ENCODE measurements at places on chromosomes 12 and 14. TPM values are rescaled to one million over a fixed set of nuclear protein-coding genes. Genes with fewer than 3 reads are reported as not detected.

GRCh38 chr14:99530407-99531155, 49.4 kb downstream of the CCNK start:
- DNase-seq: no peak
- H3K4me1 ChIP-seq: peaks cover 6% of the 10 kb centered on the region
- no peaks in the 10 kb centered on the region for H3K36me3 ChIP-seq
- H3K4me3 ChIP-seq: no peak overlapping the region

DNA sequence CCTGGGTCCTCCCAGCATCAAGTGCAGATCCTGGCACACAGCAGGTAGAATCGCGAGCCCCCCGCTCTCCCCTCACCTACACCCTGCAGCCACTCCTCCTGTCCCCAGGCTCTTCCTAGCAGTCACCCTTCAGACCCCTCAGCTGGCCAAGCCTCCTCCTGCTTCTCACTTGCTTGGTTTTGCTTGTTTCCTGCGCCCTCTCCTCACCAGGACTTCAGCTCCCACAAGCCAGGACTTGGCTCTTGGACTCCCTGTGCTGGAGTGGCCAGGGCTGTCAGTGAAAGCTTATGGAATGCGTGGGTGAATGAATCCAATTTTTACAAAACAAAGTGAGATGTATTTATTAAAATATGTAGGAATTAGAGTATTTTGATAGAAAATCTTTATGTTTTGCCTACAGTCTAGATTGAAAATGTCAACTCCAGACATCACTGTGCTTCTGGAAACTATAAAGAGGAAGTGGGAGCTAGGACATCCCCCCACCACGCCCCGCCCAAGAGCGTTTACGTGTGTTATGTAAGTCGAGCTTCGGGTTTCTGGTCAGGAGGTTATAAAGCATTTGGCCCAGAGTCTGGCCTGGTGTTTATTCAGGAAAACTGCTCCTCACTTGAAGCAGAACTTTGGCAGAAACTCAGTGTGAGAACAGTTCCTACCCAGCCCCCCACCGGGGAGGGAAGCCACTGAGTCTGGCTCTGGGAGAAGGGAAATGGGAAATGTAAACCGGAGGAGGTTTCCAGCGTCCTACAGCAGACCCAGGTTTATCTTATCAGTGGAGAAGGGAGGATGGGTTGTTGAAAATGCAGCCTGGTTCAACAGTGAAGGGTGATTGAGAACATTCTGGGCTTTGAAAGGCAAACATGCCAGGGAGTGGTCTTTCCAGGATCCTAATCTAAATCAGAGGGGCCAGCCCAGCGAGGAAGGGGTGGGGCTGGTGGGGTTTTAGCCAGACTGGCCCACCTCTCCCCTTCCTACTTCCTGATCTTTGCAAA, 8.8 kb downstream of the ALDH2 start:
- peaks cover 3% of the 10 kb centered on the region for H3K36me3 ChIP-seq
- peak; percentile 99 for DNase-seq
- H3K27ac ChIP-seq: peak overlapping the region; percentile 92
- H3K27me3 ChIP-seq: no peaks in the 10 kb centered on the region

DNA sequence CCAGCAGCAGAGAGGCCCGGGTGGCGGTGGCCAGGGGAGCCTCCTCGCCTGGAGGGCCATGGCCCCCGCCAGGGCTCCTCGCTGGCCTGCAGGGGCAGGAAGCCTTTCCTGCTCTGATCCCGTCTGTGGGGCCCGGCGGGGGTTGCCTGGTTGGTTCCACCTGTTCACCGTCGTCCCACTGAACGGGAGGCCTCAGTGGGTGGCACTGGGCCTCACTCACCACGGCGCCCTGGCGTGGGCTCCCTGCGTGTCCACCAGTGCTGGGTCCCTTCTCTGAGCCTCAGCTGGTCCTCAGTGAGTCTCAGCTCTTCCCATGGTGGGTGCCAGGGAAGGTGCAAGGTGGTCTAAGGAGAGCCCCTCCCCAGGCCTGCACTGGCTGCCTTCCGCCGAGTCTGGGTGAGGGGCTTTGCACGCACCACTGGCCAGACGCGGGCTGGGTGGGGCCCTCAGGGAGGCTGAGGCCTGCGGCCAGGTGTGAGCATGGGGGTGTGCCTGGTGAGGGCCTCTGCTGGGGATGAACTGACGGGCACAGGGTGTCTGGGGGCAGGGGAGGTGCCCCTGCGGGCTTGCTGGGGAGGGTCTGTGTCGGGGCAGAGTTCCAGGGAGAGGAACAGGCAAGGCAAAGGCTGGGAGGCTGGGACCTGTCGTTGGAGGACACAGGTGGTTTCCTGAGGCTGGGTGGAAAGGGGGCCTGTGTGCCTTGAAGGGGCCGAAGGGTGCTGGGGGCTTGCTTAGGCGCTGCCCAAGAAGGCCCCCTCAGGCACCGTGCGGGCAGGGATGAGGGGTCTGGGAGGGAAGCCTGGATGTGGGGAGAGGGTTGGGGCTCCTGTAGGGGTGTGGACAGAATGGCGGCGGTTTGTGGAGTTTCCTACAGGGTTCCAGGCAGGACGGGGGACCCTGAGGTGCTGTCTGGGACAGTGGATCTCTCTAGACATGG, 339.8 kb downstream of the TMEM121 start:
- H3K4me1 ChIP-seq: no peaks in the 10 kb centered on the region
- no peak overlapping the region for H3K4me3 ChIP-seq
- H3K27me3 ChIP-seq: no peaks in the 10 kb centered on the region
- no peak overlapping the region for H3K27ac ChIP-seq
- no peaks in the 10 kb centered on the region for H3K36me3 ChIP-seq
- DNase-seq: no peak

GRCh38 chr12:52235001-52235764, 2.1 kb downstream of the KRT7 start:
- no peak overlapping the region for H3K27ac ChIP-seq
- peaks cover 65% of the 10 kb centered on the region for H3K27me3 ChIP-seq
- no peak for DNase-seq
- no peaks in the 10 kb centered on the region for H3K4me1 ChIP-seq
- H3K4me3 ChIP-seq: no peak overlapping the region

The MIP gene
- not detected for total RNA-seq

Data from muscle of leg (tissue), 16 donors.